ENCODE measurements at places on chromosomes 11 and 22.

DNA sequence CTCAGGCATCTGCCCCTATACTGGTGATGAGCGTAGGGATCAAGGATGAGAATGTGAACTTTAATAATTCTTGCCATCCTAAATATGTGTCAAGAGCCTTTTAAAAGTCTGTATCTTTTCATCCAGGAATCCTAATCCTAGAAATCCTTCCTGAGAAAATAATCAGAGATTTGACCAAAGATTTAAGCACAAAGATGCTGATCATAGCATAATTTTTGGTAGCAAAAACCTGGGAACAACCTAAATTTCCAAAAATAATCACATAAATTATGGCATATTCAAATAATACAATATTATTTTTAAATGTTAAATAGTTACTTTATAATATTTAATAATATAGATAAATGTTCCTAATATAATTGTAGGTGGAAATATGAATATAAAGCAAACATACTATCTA lies 76.1 kb downstream of the SERGEF start:
- DNase-seq: no peak

- DNase-seq: no peak
Observed at GRCh38 chr11:119921571-119921970, 192.6 kb upstream of the NECTIN1 start.

- DNase-seq: no peak
Observed at GRCh38 chr11:66367561-66368312, 3.8 kb downstream of the SLC29A2 start.

GRCh38 chr11:124586238-124586860 lies 16.6 kb downstream of the OR8A1 start:
- no peak for DNase-seq

- no peak for DNase-seq
Observed at GRCh38 chr11:114309517-114309916, 13.3 kb downstream of the NNMT start.

GRCh38 chr11:22807855-22808570 lies 21.6 kb downstream of the SVIP start:
- no peak for DNase-seq

DNA sequence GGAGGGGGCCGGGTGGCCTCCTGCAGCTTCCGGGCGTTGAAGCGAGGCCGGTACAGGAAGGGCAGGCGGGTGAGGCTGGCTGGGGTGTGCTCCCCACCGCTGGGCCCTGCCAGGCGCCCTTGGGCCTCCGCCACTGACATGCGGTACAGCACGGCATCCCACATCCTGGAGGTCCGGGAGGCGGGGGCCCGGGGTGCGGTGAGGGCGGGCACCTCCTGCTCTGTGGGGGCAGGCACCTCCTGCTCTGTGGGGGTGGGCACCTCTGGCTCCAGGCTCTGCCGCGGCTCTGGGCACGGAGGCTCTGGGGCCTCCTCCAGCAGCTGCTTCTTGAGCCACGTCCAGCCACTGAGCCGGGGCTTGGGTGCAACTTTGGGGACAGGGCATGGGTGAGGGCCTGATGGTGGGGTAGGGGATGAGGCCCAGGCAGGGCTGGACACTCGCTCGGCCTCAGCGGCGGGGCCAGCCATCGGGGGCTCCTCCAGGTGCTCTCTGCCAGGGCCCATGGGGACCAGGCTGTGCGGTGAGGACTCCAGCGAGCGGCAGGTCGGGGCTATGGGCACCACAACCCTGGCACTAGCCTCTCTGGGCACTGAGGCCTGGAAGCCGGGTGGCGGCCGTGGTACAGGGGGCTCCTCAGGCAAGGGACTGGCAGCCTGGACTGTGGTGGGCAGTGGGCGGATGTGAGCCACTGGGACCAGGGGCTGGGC lies 2.3 kb downstream of the PRR33 start:
- DNase-seq: no peak

- no peak for DNase-seq
Observed at GRCh38 chr11:102280245-102280833, 36.9 kb upstream of the BIRC3 start.

- DNase-seq: no peak
Observed at GRCh38 chr11:77302752-77303151, 1.3 kb upstream of the GDPD4 start.

DNA sequence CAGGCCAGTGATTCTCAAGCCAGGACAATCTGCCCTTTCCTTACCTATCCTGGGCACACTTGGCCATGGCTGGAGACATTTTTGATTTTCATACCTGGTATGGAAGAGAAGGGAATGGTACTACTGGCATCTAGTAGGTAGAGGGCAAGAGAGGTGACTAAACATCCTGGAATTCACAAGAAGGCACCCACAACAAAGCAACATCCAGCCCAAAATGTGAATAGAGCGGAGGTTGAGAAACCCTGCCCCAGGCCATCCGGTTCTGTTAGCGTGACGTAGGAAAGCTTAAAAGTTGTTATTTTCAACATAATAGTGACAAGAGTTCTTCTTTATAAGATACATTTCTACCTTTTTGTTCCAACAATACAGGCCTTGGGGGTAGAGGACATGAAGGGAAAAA lies 114.9 kb upstream of the ALX4 start:
- DNase-seq: no peak

All from stimulated activated naive B cell treated with anti-CD40 and anti-IgM and Interleukin-4, amounts not matched to agents 10 μg/mL and 1 μg/mL and 100 μg/mL, for 72 hours (primary cell).